Occipital lobe (tissue), 3 donors: ENCODE measurements at places on chromosomes 7 and 10. TPM values are rescaled to one million over a fixed set of nuclear protein-coding genes. Genes with fewer than 3 reads are reported as not detected.

- no peak for DNase-seq
Measured at GRCh38 chr7:33937871-33938270, 32.5 kb downstream of the BMPER start.

Gene CLDN4
- 0.31 TPM for total RNA-seq

Gene ACSM6
- not detected for total RNA-seq

- no peak for DNase-seq
Measured at GRCh38 chr10:9824631-9825071, 1193.0 kb upstream of the CELF2 start.

- no peak for DNase-seq
Measured at GRCh38 chr10:17033529-17034260, 95.9 kb downstream of the CUBN start.
